NCI-H2227 treated with DMSO at 0.1 percent for 48 hours (cell line): ENCODE measurements at places on chromosomes 1 and 21.

GRCh38 chr1:39194398-39195051 is 10.0 kb upstream of the MACF1 start:
- DNase-seq: no peak

DNA sequence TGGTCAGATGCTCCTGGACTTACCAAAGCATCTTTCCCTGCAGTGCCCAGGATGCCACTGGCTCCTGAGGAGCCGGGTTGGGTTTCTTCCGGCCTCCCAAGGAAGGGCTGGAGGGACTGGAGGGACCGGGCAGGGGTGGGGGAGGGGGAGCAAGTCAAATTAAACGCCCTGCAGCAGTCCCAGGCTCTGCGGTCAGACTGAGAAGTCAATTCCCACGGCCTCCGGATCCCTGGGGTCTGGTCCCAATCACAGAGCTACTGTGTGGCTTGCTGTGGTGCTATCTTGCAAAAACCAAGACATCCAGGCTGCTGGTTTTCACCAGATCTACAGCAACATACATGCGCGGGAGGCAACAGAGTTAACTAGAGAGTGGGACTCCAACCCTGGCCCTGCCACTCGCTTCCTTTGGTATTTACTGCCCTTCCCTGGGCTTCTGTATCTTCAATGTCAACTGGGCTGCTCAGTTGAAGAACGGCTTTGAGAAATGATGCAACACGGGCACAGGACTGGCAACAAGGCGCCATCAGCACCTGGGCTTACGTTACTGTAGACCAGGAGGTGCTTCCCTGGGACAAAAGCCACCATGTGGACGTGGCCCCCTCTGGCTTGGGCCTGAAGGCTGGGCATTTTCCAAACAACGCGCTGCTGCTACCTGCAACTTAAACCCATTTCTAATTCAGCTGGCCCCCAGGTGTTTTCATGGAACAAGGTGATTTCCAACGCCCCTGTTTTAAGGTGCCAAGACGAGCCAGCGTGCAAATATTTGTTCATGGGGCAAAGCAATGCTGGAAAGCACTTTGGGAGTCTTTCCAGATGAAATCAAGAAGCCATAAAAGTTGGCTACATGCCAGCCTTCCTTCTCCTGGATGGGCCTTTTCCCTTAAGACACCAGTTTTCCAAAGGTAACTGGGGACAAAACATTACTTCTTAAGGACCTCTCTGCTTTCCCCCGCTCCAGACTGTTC is 11.5 kb downstream of the RCC2 start:
- no peak for DNase-seq

DNA sequence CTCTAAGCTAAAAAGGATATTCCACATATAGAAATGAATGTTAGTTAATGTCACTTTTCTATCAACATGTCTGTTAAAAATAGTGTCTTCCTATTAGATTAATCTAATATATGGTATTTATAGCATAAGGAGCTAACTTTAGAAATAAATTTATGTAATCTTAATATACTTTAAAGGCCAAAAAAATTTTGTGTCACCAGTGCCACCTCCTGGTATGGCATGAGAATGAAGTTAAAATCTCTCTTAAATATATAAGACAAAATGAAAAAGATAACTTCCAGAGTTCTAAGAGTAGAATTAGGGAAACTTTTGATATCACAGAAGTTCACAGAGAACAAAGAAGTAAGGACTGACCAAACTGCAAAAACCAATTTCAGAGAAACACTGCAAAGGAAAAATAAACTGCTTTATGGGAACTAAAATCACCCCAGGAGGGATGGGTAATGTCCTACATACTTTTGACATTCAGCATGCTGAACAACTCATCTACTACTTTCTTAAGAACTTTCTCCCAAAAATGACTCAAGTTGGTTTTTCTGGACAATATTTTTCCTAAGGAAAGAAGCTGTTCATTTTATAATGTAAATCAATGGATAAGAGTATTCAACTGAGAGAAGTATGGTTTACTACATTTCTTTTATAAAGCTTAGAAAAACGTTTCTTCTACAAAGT is 82.8 kb downstream of the TRIM33 start:
- DNase-seq: no peak

DNA sequence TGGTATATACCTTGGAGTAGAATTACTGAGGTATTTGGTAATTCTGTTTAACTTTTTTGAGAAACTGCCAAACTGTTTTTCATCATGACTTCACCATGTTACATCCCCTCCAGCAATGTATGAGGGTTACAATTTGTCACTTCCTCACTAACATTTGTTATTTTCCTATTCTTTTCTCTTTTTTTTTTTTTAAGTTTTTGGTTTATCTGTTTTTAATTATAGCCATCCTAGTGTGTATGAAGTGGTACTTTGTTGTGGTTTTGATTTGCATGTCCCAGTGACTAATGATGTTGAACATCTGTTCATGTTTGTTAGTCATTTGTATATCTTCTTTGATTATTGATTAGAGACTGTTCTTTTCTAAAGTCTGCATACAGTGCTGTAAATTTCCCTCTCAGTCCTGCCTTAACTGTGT is 147.3 kb downstream of the HS2ST1 start:
- DNase-seq: no peak
